ENCODE measurements at places on chromosomes 12 and 14.

- DNase-seq: no peak
Observed at GRCh38 chr12:52524898-52525591, 4.9 kb upstream of the KRT5 start.

DNA sequence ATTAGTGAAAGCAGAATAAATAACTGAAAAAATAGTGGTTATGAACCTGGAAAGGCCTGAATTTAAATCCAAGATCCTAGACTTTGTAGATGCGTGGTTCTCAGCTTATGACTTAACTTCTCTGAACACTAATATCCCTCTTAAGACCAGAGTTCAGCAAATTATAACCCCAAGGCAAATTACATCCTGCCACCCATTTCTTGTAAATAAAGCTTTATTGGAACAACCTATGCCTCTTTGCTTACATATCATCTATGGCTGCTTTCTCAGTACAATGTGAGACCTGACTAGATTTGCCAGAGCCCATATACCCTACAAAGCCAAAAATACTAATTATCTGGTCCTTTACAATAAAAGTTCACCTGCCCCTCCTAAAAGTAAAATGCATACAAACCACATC, 199.1 kb downstream of the MED13L start:
- DNase-seq: no peak

- DNase-seq: no peak
Observed at GRCh38 chr14:51019089-51019488, 74.8 kb upstream of the PYGL start.

DNA sequence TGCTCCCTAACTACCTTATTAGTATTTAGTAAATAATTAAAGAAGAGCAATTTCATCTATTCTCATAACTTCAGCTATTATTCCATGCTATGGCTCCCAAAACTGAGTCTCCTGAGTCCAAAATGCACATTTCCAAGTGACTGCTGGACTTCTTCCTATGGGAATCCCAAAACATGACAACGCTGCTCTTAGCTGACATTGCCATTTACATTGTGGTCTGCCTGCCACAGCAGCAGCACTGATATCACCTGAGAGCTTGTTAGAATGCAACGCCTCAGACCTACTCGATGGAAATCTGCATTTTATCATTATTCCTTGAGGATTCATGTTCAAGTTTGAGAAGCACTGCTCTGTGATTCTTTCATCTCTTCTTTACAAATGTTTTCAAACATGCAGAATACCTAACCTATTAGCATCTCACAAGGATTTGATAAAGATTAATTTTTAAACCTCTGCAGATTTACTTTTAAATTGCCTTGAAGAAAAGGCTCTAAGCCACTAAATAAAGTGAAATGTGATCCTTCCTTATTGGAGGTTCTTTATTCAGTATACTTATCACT, 77.7 kb downstream of the SEC23A start:
- DNase-seq: no peak

DNA sequence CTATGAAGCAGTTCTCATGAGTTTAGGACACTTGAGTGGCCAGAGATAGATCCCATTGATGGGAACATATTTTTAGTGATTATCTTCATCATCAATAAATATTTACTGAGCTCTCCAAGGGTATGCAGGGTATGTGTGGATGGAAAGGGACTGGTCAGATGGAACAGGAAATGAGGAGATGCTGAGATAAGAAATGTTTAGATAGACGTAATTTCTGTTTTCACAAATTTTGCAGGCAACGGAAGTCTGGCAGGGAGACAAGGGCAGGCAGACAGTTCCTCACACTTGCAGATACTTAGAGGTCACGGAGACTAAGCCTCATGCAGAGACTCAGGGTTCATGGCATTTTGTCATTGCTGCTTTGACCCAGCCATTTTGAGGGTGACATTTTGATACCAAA, 24.3 kb downstream of the BCL2L14 start:
- no peak for DNase-seq

DNA sequence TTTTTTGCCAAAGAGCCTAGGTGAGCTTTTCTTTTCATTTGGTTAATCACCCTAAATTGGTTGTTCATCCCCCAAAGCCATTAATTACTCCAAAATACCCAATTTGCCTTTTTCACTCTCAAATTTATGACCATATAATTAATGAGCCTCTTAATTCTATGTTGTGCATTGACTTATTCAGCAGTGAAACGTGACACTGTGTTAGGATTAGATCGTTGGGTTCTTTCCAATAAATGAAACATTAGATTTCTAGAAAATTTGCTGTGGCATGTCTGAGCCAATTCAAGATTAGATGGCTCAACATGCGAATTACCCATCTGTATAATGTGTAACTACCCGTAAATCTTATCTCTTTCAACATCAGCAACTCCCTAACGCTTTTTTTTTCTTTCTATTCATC, 273.4 kb downstream of the BMP4 start:
- DNase-seq: no peak

DNA sequence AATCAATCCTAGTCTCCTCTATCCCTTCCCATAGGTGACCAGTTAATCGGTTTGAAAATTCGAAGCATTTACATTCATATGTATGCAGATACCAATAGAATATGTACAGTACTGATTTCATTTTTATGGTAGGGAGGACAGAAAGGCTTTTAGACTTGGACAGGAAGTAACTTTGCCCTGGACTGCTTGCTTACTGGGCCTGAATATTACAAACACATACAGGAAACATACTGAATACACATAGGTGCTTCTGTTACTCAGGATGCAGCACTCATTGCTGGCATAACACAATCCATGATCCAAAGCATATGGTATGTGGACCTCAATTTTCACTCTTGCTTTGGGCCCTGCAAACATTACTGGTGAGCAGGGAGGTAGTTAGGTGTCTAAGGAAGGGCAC, 71.1 kb downstream of the CATSPERB start:
- no peak for DNase-seq

- no peak for DNase-seq
Observed at GRCh38 chr14:86990396-86990795, 1002.6 kb downstream of the GALC start.

GRCh38 chr12:97276661-97277429, 185.8 kb upstream of the RMST start:
- no peak for DNase-seq

DNA sequence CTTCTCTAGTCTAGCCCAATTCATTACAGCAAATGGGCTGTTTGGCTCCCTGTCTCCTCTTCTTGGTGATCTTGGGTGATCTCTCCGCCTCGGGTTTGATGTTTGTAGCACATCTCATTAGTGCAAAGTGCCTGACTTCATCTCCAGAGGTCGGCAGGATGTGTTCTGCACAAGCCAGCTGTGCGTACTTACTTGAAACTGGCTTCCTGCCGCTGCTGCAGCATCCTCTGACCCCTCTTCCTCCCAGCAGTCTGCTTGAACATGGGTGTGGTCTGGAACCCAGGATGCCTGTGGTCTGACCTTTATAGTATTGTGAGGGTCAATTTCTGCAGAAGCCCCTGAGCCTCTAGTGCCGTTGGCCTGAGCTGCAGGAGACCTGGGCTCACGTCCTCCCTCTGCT, 99.2 kb downstream of the BEGAIN start:
- no peak for DNase-seq

DNA sequence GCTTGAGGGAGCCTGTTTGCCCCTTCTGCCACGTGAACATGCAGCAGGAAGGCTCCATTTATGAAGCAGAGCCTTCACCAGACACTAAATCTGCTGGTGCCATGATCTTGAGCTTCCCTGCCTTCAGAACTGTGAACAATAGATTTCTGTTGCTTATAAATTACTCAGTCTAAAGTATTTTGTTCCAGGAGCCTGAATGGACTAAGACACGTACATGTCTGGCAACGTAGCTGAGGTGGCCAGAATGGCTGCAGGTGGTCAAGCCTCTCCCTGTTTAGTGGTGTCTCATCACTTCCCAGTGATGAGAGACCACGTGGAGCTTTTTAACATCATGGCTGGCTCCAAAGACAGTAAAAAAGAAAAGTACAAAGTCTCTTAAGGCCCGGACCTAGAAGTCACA, 32.2 kb upstream of the SLC38A2 start:
- no peak for DNase-seq

GRCh38 chr12:20403230-20403629, 34.9 kb downstream of the PDE3A start:
- DNase-seq: no peak

- DNase-seq: no peak
Observed at GRCh38 chr12:14262771-14263511, 102.5 kb upstream of the ATF7IP start.

- peak; percentile 83 for DNase-seq
Observed at GRCh38 chr12:132772606-132773005, 11.0 kb upstream of the ANKLE2 start.

GRCh38 chr14:64855721-64856528, 23.8 kb downstream of the SPTB start:
- no peak for DNase-seq

GRCh38 chr14:99916091-99916383, 122.8 kb downstream of the EML1 start:
- no peak for DNase-seq

- no peak for DNase-seq
Observed at GRCh38 chr14:88507208-88507607, 47.6 kb downstream of the PTPN21 start.

- DNase-seq: no peak
Observed at GRCh38 chr14:105853089-105853906, 326.9 kb downstream of the TMEM121 start.

- DNase-seq: no peak
Observed at GRCh38 chr14:100589071-100589759, 2.0 kb upstream of the BEGAIN start.

- no peak for DNase-seq
Observed at GRCh38 chr14:24700511-24700910, 66.5 kb upstream of the GZMB start.

GRCh38 chr14:103684471-103684870, 30.8 kb downstream of the XRCC3 start:
- DNase-seq: no peak

DNA sequence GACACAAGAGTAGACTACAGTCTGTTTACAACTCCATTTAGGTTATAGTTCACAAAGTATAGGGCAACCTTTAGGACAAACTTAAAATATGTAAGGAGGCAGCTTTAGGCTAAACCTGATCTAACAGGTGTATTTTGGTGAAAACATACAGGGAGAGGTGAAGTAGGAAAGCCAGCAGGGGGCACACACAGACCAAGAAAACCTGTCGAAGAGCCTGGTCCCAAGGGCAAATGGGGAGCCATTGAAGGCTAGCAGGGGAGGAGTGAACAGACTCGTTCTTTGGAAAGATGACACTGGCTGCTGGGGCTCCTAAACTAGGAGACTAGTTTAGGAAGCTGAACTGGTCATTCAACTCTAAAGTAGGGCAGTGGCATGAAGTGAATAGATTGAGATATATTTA, 138.8 kb upstream of the WSCD2 start:
- no peak for DNase-seq

DNA sequence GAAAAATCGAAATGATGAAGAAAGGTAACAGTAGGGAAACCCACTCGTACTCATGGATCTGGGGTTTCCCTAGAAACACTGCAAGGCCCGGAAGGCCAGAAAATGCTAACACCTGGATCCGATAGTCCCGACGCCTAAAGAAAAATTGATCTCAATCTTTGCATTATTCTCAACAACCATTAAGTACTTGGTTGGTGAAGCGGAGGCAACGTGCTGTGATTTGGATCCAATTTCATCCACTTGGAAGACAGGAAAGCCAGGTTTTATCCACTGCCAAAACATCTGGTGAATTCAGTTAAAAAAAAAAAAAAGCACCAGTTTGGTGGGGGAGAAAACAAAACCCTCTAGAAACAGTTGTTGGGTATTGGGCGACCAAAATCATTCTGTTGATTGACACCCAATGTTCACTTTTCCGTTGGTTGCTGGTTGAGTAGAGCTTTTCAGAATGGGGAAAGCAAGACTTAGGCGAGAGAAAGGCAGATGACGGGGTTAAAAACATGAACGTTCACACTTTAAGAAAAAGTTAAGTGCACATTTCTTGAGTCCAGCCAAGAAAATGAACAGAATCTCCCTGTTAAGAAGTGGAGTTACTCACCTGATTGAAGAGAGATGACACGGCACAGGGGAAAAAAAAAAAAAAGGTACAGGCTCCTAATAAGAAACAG, 41.9 kb upstream of the MED13L start:
- DNase-seq: no peak

DNA sequence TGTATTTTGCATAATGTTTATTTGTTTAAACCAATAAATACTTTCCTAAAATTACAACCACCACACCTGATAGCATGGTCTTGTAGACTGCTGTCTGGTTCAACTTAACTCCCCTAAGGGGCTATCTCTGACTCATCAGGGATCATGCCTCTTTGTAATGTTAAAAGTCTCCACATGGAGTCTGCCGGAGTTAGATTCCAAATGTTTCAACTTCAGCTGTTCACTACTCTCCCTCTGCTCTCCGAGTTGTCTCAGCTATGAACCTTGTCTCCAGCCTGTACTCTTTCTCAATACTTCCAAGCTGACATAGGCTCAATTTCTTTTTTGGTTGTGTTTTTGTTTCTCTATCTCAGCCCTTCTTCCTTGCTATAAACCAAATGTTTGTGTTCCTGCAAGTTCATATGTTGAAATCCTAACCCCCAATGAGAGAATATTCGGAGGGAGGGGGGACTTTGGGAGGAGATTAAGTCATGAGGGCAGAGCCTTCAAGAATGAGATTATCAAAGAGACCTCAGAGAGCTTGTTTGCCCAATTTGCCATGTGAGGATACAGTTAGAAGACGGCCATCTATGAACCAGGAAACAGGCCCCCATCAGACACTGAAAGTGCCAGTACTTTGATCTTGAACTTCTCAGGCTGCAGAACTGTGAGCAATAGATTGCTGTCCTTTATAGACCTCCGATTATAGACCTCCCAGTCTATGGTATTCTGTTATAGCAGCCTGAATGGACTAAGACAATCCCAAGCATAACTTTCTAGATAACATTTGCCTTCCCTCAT, 858.2 kb downstream of the VRK1 start:
- DNase-seq: no peak

DNA sequence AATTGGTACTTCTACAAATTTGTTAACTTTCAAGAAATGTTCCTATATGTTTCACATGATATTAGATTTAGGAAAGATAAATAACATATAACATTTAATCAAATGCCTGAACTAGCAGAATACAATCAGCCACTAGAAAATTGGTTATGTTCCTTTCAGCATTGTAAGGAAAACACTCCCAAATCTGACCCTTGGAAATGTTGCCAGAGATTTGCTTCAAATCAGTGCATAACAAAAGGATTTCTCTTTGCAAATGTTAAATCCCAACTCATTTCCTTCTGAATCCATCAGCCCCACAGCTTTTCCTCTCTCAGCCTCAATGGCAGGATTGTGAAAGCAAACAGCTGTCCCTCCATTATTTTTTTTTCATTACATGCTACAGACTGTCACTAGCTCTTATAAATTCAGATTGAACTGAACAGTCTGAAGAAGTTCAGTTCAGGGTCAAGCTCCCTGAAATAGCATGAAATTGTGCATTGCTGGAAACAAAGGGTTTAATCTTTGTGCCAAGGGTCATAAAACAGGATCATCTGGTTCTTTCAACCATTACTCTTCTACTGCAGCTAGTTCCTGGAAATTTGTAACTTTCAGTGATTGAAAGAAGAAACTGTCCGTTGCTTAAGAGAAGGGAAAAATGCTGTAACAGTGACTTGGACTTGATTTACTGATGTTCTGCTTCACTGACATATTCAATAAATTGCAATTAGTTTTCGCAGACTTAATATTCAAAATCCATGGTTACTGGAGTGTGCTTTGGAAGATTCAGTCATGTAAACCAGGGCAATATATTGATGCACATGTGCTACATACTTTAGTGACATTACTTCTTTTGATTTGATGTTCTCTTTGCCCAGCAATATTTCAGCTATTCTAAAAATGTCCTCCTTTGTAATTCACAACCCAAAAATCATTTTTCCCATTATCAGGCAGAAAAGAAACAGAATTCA, 246.4 kb downstream of the RPL10L start:
- DNase-seq: no peak

- no peak for DNase-seq
Observed at GRCh38 chr14:24224618-24225071, 7.5 kb downstream of the NEDD8 start.
